ENCODE measurements at places on chromosomes 6 and 20. TPM values are rescaled to one million over a fixed set of nuclear protein-coding genes. Genes with fewer than 3 reads are reported as not detected.

Gene COL21A1
- total RNA-seq = 0.41 TPM

Gene HLA-DMB
- 4.6 TPM for total RNA-seq

Gene ERMARD
- 22.9 TPM for total RNA-seq

Gene GABRR2
- not detected for total RNA-seq

Gene CPNE5
- total RNA-seq = not detected

DNA sequence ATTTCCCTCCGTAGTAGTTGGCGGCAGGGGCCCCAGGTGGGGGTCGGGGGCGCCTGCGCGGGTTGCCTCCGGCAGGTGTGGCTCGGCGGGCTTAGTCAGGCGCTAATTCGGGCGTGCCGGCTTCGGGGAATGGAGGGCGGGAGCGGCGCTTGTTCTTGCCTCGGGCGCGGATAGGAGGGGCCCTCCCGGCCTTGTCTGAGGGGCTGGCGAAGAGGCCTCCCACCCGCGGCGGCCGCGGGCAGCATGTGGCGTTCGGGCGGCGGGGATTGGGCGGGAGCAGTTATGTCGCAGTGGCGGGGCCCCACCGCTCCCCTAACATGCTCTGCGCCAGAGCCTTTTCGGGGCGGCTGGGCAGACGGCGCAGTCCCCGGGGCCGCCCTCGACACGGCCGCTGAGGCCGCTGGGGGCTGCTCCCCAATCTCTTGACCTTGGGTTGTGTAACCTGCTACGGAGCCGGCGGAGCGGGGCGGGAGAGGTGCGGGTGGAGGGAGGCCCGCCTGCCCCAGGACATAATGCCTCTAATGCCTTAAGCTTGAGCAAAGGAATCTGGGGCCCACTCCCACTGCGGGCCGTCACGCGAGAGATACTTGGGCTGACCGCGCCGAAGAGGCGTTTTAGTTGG, 1.1 kb downstream of the AMD1 start:
- DNase-seq = no peak

- DNase-seq = no peak
Observed at GRCh38 chr6:169385237-169385880, 131.7 kb upstream of the THBS2 start.

GRCh38 chr6:13544454-13545186, 29.8 kb upstream of the SIRT5 start:
- no peak for DNase-seq

GRCh38 chr6:32815115-32815514, 1.7 kb downstream of the HLA-DOB start:
- no peak for DNase-seq

DNA sequence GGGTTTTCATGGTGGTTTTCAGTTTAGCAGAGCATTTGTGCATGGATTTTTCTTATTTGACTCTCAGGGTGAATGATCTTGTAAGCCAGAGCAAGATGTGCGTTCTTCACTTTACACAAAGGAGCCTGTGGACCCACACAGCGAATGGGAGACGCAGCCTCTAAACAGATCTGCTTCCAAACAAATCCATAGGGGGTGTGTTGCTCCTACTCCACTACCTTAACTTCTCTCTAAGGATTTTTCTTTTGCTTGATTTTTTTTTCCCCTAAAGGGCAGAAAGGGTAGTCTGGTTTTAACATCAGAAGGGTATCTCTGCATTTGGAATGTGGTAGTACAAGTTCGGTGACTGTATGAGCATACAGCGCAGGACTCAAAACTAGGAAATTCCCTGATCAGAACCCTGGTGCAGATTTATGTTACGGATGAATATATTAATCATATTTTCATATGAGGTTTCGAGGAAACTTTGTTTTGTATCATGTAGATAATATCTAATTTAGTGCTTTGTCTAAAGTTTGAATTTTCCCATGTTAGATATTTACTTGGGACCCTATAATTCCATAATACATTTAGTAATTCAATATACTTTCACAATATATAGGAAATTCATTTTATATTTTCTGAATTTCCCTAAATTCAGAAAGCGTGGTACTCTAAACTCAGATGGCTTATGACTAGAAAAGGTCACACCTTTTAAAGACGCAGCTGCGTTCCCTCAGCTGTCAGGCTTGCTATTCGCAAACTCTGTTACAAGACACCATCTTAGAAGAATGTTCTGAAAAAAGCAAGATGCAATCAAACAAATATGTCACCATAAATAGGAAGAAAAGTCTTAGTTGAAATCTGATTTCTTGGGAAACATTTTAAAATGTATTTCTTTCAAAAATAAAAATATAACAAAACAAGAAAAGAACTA, 196.9 kb downstream of the TMEM242 start:
- DNase-seq = no peak

DNA sequence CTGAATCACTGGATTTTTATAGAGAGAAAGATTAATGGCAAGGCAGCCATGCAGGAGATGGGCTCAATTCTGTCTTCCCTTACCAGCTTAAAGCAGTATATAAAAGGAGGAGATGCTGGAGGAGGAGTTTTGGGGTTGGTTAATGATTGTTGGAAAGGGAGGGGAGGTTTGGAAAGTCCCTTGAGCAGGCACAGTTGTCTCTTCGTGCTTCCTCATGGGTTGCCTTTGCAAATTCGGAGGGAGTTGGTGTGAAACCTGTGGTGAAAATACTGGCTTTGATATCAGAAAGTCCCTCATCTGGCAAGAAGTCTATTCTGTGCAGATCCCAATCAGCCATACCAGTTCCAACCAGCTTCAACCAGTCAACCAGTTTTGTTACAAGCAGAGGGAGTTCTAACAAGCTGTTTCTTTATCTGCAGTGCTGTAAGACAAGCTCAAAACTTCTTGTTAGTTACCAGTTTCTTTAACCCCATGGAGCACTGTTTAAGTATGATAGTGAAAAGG, 107.0 kb downstream of the HIVEP1 start:
- DNase-seq = no peak

DNA sequence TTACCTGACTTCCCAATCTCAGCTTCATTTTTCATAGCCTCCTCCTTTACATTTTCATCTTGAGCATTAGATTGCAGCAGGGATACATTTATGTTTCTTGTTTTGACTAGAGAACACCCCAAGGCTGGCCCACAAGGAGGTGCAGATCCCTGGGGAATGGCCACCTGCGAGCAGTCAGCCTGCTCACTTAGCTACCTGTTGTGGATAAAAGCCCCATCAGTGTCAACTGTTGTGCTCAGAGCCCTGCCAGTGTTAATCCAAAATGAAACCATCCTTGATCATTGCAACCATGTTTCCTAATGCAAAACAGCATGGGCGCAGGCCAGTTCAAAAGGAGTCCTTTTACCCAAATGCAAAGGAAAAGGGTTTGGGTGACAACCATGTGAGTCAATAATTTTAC, 50.8 kb downstream of the CNR1 start:
- DNase-seq = no peak

- peak; percentile 3 for DNase-seq
Observed at GRCh38 chr6:155443168-155443567, 12.5 kb downstream of the NOX3 start.

All from H4 (cell line).